COR-L47 (cell line): ENCODE measurements at places on chromosomes 7 and 10.

DNA sequence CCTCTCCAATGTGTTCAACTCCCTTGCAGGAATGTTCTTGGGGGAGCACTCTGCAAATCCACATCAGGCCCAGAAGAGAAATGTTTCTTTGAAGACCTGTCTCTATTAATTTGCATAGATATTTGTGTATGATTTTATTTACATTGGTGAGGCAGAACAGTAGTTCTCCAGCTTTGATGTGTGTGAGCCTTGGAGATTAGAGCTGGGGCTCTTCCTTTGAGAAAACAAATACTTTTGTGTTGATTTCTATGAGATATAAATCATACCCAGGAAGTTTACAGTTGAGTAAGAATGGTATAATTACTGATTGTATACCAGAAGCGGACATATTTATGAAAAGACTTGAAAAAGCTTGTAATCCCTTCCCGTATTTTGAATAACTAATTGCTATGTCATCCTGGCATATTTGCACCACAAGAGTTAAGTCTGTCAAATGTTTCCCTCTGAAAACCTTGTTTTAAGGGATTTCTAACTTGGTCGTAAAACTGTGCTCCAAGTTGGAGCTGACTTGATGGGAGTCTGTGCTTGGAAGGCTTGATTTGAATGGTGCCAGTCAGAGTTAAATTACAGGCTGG is 468.5 kb downstream of the LRMDA start:
- DNase-seq: no peak

DNA sequence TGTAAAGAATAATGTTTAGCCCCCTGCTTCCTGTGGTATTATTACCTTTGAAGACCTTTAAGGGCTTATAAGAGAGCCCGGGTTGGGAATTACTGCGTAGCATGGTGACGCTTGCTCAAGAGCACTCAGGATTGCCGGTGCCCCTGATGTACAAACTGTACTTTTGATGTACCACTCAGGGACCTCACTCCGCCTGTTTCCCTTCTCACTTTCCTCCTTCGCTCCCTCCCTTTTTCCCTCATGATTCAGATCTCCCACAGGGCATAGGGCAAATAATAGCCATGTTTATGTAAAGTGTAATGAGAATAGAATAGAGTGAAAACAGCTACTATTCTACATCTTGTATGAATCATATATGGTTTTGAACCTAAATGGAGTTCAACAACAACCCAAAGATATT is 77.8 kb upstream of the PDCD4 start:
- DNase-seq: no peak

GRCh38 chr7:116172353-116172752 is 38.0 kb upstream of the TES start:
- DNase-seq: no peak

GRCh38 chr10:113473851-113474250 is 79.0 kb upstream of the HABP2 start:
- no peak for DNase-seq

GRCh38 chr7:97094284-97094930 is 23.1 kb upstream of the SDHAF3 start:
- no peak for DNase-seq

GRCh38 chr7:29906200-29907022 is 83.2 kb downstream of the SCRN1 start:
- DNase-seq: no peak

DNA sequence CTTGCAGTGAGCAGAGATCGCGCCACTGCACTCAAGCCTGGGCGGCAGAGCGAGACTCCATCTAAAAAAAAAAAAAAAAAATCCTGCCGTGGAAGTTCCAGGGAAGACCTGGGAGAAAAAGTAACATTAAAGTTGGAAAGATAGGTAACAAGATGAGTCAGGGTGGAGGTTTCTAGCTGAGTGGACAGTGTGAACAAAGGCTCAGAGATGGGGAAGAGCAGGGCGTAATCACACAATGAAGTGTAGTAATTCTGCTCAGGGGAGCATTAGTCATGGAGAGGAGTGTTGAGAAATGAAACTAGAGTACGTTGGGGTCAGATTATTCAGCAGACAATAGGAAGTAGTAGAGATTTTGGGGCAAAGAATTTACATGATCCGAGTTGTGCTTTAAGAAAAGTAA is 21.6 kb upstream of the WASL start:
- no peak for DNase-seq

GRCh38 chr7:143382791-143383641 is 1.9 kb downstream of the ZYX start:
- DNase-seq: no peak

- no peak for DNase-seq
Measured at GRCh38 chr10:82861889-82862288, 986.9 kb downstream of the NRG3 start.

GRCh38 chr10:1362589-1363445 is 306.6 kb downstream of the WDR37 start:
- DNase-seq: no peak

DNA sequence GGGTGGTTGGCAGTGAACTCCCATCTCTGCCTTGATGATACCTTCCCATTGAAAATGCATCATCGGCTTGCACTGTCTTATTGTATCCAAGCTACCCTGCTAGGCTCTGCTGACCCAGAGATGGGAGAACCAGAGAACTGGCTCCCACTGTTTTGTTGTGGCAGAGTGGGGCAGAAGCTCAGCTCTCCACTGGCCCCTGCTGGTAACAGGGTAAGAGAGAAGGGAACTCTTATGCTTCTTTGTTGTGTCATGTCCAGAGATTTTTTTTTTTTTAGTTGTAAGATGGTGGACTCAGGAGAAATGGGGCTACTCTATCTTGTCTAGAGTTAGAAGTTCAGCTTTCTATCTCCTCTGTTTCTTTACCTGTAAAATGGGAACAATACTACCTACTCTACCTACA is 100.5 kb upstream of the SDK1 start:
- peak; percentile 5 for DNase-seq

GRCh38 chr10:31035266-31035798 is 3.7 kb upstream of the ZNF438 start:
- DNase-seq: no peak

DNA sequence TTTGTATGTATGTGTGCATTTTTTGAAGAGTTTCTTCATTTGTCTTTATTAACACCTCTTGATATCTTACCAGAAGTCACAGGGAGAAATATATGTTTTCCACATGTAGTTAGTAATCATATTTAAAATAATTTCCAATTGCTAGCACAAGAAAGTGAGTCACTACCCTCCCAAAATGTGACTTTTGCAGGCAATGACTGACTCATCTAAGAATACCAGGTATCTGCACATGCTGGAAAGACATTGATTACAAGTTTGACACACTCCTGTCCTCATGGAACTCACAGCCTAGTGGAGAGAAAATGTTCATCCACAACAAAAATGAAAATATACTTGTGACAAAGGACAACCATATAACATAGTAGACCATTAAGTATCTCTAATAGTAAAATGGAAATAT is 82.9 kb downstream of the SEMA3D start:
- DNase-seq: no peak

DNA sequence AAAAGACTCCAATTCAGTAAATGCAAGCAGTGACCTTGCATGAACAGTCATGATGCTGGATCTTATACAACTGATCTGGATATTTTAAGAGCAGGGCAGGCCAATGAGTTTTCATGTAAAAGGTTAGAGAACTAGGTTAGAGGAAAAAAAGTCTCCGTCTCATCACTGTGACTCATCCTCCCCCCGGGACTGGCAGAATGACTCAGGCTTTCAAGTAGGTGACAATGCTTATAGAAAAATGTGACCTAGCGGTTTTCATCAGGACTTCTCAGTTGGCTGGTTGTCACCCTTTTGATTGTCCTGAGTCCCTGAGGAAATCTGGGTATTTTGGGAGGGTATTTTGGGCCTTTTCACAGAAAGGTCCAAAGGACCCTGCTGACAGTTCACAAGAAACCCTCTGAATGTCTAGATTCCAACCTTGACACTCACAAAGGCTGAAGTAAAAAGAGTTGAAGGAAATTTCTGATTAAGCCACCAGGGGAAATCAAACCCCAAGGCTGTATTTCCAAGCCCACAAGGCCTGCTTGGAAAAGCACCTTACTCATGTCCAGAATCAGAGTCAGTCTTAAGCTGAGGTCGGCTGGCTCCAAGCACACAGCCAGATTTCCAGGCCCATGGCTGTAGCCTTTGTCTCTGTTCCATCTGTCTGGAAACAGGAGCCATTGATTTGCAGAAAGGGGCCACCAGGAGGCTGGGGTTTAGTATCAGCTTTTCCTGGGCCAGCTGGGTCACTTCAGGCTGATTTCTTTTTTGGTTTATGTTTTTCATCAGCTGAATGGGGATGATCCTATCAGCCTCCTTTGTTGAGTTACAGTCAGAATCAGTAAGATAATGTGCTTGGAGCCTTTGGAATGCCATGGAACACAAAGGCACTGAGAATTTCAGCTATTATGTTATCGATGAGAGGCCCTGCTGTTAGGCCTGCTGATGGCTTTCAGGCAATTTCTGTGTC is 226.4 kb upstream of the HABP2 start:
- DNase-seq: no peak
